AG08395 (cell line): ENCODE measurements at places on chromosomes 4 and X.
A peak's percentile ranks its signal among the peaks of the same experiment; 100 is the strongest.

DNA sequence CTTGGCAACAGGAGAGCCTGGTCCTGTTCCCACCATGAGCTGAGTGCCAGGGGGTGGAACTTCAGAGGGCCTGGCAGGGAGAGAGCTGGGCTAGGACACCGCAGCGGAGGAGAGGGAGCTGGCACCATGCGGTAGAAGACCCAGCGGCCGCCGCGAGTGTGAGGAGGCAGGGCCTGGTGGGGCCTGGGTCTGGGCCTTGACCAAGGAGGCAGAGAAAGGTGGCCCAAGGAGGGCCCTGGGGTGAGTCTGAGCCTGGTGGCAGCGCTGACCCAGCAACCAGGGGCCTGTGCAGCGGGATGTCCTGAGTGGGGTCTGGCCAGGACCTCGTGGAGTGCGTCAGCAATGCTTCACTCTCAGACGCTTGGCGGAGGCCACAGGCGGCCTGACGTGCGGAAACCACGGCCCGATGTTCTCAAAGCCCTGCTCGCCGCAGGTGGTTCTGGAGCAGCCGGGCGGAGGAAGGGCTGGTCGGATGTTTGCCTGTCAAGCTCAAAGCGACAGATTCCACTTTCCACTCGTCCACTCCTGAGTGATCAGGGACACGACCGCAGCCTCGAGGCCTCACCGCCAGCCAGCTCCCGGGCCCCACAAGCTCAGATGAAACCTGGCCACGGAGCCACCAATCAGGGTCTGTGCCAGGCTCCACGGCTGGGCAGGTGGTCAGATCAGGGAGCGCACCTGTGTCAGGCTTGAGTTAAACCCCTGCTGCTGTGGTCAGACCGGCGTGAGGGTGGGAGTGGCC is 20.8 kb downstream of the ATP5ME start:
- DNase-seq = no peak

- no peak for DNase-seq
These were observed 177.2 kb downstream of the TSPAN5 start for GRCh38 chr4:98481167-98481566.

DNA sequence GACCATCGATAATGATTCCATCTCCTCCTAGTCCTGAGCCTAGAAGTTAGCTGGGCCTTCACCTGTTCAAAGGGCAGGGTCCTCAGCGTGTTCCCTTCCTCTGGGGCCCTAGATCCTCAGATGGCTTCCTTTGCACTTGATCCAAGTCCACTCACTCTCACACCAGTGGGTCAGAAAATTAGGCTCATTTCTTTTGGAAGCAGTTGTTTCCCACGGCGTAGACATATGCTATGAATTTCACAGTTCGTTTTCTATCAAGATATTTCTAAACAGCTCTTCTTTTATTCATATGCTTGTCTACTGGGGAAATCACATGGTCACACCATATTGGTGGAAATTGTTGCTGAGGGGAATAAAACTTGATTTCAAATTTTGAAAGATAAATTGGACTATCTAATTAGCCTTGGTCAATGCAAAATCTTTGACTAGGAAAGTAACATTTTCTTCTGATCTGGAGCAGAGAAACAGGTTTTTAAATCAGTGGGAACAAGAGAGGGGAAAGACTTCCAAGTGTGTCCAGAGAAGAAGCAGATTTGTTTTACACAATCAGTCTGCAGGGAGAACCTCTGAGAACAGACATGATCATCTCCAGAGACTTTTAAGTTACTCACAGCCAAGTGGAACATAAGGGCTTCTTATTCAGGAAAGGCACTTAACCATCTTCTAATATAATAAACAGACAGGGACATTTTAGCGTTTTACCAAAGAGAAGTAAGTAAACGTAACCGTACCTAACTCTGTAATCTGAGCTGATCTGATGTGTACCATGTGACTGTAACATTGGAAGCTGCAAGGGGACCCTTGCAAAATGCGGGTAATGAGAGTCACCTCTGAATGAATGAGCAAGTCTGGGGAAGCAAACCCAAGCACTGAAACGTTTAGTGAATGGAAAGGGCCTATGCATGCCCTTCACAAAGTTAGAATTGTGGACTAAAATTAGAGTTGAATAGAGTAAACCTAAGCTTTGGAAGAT is 455.7 kb upstream of the FAT1 start:
- no peak for DNase-seq

DNA sequence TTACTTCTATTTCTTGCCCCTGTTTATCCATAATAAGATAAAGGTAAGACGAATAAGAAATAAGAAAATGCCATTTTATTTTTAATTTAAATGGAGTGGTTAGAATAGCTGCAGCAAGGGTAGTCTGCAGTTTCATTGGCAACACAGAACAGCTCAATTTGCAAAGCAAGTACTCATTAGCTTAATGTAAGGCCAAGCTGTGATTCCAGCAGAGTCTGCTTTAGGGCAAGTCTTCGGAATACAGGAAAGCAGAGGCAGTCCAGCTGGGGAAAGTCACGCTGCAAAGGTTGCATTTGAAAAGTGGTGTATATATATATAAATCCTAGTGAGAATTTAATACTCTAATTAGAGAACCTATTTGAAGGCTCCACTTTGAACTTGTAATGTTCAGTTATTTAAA is 59.0 kb downstream of the ANXA10 start:
- DNase-seq = no peak

GRCh38 chr4:151114986-151115385 is 15.6 kb downstream of the RPS3A start:
- no peak for DNase-seq

DNA sequence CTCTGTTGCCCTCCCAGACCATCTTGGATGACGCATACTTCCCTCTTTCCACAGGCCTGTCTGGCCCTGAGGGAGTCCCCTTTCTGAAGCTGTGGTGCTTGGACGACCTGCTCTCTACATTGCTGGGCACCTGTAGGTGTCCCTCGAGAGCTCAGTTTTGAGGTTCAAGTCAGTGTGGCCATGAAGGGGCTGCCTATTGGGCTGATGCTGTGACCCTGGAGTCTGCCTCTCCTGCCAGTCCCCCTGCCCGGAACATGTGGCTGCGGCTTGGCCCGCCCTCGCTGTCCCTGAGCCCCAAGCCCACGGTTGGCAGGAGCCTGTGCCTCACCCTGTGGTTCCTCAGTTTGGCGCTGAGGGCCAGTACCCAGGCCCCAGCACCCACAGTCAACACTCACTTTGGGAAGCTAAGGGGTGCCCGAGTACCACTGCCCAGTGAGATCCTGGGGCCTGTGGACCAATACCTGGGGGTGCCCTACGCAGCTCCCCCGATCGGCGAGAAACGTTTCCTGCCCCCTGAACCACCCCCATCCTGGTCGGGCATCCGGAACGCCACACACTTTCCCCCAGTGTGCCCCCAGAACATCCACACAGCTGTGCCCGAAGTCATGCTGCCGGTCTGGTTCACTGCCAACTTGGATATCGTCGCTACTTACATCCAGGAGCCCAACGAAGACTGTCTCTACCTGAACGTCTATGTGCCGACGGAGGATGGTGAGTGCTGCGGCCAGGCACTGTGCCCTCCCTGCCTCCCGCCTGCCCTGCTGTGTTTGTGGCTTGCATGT is 3.0 kb downstream of the NLGN3 start:
- no peak for DNase-seq

- DNase-seq = no peak
These were observed 14.6 kb downstream of the CLCN3 start for GRCh38 chr4:169634975-169635374.

GRCh38 chr4:87500092-87500462 is 29.1 kb downstream of the SPARCL1 start:
- DNase-seq = no peak

DNA sequence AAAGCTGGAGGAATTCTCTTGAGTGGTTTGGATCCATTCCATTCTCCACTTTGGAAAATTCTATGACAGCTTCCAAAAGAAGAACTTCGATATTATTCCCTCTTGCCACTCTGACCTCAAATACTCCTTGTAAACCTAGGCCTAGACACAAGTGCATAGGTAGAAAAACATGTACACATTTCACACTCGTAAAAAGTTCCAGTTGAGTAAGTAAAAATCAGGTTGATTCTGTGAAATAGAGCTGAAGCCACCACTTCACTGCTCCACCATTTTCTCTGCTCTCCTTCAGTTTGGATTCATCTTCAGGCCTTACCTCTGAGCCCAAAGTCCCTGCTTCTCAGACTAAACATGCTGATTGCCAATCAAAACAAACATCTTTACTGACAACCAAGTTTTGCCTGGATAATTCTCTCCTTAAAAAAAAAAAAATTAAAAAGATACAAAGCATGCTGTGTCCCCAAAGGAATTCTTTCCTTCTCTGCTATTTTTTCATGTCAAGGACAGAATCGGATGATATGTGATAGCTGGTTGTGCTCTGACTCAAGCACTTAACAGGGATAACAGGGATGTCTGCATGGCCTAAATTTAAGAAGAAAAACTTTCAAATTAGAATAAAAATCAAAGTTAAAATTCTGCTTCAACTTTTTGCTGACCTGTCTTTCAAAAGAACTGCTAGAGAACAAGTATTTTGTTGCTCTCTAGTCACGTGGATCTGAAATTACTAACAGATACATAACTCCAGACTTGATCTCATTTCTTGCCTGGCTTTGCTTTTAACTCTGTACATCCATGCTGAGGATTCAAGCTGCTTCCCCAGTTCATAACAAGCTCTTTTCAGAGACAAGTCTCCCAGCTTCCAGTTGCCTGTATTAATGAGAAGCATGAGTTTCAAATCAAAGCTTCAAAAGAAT is 420.9 kb upstream of the INTU start:
- no peak for DNase-seq

DNA sequence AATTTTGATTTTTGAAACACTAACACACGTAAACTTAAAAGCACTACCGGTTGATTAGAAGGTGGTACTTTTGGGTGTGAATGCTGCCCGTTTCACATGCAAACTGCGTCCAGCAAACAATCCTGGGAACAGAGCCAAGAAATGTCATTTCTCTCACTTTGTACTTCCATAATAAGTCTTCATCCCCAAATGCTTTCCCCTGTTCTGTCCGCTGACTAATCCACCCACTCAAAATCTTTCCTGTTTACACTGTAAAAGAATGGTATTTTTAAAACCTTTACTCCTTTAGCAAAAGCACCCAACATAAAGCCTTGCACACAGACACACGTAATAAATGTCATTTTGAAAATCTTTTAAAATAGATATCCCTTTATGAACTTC is 39.1 kb upstream of the PDLIM5 start:
- DNase-seq = peak; percentile 28

GRCh38 chrX:45745479-45745878 is 544.8 kb upstream of the DIPK2B start:
- DNase-seq = no peak

DNA sequence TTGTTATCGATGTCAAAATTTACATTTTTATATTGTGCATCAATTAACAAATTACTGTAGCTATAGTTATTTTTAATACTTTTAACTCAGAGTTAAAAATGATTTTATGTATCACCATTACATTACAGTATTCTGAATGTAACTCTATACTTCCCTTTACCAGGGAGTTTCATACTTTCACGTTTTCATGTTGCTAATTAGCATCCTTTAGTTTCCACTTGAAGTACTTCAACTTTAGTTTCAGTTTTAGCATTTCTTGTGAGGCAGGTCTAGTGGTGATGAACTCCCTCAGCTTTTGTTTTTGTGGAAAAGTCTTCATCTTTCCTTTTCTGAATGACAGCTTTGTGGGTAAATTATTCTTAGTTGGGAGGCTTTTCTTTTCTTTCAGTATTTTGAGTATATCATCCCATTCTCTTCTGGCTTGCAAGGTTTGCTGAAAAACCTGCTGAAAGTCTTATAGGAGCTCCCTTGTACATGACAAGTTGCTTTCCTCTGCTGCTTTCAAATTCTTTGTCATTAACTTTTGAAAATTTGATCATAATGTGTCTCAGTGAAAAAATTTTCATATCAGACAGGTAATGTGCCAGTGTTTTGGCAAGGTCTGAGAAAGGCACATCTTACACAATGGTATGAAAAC is 9.8 kb upstream of the CISD2 start:
- DNase-seq = no peak

GRCh38 chr4:77797239-77797638 is 21.9 kb downstream of the CNOT6L start:
- DNase-seq = no peak

DNA sequence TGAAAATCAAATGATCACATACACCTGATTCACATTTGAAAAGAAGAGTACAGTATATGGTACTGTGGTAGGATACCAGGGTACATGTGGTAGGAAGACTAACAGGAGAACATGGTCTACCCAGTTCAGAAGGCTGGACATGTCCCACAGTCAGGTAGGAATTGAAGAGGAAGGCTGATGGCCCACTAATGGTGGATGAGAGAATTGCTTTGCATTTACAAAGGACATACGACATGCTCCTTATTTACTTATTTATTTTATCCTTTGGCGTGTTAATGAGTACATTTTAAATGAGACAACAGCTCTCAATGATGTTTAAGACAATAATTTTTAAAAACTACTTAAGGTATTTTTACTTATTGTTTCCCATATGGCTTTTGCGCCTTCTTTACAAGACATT is 106.7 kb upstream of the BMP2K start:
- DNase-seq = no peak

DNA sequence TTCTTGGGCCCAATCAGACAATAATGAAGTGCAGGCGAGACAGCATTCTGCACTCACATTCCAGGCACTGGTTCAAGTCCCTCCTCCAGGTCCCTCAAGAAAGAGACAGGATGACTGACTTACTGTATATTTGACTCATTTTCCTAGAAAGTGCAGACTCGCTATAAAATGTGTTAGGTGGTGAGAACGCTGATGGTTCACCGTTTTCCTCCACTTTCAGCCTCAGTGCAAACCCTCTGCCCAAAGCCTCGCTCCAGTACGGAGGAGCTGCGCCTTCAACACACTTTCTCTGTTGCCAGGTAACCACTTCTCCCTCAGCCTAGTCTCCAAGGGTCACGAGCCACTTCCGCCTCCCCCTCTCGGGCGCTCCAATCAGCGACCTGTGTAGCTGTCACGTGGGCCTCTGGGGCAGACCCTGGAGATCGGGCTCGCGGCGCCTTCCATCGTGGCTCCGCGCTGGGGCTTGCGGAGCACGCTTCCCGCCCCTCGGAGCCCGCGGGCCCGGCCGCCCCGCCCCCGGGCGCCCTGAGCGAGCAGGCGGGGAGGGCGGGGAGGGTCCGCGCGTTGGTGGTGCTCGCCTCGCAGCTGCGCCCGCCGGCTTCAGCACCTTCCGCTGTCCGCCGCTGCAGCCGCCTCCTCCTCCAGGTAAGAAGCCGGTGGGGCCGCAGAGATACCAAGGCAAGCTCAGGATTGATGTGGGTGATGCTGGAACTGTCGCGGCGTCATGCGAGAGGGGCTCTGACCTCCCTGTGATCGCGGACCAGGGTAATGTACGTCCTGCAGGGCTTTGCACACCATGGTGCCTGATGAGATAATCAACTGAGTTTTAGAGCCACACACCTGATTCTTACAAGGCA is at the start of gene WDR17:
Gene WDR17 (plus strand): TSS at position 407 of the 857 bp plus-strand sequence. CDS start 45,740 bp downstream, outside the sequence.
- peak; percentile 84 for DNase-seq

DNA sequence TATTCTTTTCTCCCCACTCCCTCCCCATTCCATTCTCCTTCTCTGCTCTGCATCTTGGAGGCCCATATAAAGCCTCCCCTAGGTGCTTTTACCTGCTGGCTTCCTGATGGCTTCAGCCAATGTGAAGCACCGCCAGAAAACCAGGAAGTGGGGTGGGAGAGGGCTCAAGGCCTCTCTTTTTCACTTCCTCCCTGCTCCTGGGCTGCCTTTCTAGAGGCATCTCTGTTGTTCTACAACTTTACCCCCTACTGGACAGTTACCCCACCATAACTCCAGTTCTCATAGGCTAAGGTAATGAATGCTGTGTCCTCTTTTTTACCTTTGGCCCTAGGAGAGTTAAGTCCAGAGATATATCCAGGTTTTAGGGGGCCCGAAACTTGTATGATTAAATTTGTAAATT is 62.4 kb upstream of the PPARGC1A start:
- no peak for DNase-seq

GRCh38 chrX:34332334-34332733 is 200.2 kb upstream of the FAM47A start:
- no peak for DNase-seq
